Right renal cortex interstitium (tissue), 3 donors: ENCODE measurements at places on chromosomes 6 and 20.

GRCh38 chr6:53811082-53811481 lies 16.3 kb downstream of the LRRC1 start:
- DNase-seq: no peak

DNA sequence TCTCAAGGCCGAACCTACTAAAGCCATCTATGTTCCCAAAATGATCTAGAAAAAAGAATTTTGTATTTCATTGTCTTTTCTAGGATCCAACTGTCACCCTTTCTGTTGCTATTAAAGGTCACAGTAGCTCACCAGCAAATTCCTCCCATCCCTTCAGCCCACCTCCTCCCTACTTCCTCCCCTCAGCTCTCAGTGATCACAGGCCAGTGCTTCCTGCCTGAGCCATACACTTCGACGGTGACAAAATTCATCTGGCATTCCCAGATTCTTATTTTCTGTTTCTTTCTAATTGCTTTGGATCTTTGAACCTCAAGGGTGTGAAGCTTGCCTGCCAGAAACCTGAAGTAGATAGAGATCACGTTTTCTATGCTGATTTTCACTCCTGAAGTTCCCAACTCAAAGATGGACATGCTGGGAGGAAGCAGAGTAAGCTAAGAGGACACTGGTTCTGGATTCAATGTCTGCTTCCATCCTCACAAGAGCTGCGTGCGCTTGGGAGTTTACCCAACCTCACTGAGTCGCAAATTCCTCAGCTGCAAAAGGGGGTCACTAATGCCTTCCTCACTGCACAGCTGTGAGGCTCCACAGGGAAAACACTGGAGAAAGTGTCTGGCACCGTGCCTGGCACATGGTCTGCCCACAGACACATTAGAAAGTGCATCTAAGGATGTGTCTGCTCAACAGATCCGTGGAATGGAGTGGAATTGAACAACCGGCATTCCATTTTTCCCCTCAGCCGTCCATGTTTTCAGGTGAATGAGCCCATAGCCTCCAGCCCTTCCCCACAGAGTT lies 34.5 kb downstream of the MDGA1 start:
- DNase-seq: no peak

DNA sequence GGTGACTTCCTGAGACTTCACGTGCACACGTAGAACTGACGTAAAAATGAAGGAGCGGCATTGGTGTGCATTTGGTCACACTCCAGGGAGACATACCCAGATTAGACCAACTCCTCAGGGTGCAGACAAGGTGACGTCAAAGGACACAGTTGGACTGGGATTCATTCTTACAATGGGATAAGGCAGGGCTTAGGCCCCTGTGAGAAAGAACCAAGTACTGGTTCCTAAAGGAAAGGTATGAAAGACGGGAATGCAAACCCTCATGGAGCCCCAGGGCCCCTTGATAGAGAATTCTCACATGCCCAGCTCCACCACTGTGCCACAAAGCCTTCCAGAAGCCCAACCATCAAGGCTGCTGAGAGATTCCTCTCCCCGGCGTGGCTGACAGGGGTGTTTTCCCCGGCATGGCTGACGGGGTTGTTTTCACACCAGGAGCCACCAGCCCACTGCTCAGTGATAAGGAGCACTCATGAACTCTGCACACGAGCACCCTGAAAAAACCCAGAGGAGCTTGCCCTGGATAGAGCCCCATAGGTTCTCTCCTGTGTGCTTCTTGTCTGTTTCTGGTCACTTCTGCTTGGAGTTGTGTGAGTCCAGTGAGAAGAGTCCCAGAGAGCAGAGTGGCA lies 90.1 kb downstream of the CAP2 start:
- DNase-seq: no peak

DNA sequence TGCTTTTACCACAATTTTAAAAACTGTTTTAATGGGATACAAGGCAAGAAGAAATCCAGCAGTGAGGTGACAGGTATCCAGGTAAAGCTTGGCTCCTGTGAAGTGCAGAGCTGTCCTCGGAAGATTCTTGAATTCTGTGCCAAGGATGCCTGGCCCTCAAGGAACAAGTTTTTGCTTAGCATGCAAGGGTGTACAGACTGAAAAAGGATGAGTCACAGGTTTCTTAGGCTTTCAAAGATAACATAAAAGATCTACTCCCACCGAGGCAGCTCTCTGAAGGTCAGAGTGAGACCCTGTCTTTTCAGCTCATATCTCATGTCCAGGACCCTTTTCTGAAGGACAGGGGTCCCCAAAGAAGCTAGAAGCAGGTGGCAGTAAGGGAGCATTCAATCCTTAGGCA lies 83.3 kb downstream of the CHD6 start:
- no peak for DNase-seq

- DNase-seq: no peak
Observed at GRCh38 chr20:21981597-21982344, 276.3 kb downstream of the PAX1 start.
